ENCODE measurements at places on chromosomes 2 and 18.
A peak's percentile ranks its signal among the peaks of the same experiment; 100 is the strongest.

DNA sequence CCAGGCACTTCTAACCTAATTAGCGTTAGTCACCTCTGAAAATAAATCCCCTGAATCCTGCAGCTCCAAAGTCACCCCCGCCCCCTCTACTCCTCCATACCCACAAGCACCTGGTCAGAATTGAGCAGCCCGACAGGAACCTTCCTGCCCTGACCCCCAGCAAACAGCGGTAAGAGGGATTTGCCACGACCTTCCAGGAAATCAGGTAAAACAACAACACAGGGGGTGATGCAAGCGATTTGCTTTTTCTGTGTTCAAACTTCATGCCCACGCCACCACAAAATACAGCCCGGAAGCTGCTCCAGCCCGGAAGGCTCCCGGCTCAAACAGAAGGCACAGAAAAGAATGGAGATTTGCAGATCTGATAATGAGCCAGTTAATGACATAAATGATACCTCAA, 367.1 kb downstream of the GPD2 start:
- no peak for DNase-seq

DNA sequence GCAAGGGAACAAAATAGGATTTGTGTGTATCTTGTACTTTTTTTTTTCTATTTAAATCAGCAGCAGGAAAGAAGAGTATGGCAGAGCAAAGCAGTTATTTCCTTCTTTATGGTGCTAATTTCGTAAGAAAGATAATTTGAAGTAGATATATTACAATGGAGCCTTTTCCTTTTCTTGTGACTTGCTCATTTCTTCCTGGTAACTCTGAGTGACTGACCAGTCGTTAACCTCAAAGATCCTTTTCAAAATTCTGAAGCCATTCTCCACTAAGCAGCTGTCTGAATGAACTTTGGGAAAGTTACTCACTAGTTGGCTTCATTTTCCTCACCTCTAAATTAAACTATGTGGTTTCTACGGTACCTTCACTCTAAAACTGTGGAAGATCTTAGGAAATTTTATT, 24.6 kb downstream of the AFTPH start:
- no peak for DNase-seq

DNA sequence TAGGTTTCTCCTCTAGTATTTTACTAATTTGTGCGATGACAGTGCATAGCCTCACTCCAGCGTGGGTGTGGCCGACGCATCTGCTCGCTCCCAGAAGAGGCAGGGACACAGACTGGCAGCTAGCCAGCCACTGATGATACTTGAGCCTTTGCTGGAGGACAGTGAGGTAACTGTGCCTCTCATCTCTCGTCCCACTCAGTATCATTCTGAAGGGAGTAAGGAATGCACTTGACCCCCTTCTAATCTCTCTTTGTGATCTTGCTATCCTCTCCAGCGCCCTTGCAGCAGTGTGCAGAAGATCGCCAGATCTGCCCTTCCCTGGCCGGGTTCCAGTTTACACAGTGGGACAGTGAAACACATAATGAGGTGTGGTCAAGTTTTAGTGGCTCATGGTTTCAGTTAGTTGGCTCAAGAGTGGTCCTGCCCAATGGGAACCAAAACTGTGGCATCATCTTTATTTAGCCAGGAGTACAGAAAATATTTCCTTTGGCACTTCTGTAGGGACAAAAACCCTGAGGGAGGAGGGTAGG, 17.5 kb downstream of the NCAPH start:
- DNase-seq = peak; percentile 72

- DNase-seq = no peak
Measured at GRCh38 chr18:26941584-26941983, 76.1 kb upstream of the AQP4 start.

GRCh38 chr2:109109342-109109741, 19.7 kb upstream of the SH3RF3 start:
- DNase-seq = no peak

GRCh38 chr2:42007551-42007950, 40.3 kb upstream of the PKDCC start:
- DNase-seq = no peak

DNA sequence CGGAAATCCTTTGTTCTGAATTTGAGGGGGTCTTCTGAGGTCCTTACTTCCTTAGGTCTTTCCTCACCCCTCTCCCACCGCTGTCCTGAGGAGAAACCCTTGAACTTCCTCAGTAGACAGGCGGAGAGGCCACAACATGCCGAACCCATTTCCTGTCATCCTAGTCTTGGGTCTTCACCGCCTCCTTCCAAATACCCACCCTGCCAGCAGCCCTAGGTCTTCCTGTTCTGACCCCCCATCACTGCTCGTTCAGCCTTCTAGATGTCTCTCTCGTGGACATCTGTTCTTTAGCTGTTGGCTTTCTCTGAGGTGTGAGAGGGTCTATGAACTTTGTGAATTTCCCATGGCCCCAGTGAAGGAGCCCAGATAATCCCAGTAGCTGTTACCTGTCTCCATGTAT, 27.2 kb upstream of the CYP27A1 start:
- no peak for DNase-seq

DNA sequence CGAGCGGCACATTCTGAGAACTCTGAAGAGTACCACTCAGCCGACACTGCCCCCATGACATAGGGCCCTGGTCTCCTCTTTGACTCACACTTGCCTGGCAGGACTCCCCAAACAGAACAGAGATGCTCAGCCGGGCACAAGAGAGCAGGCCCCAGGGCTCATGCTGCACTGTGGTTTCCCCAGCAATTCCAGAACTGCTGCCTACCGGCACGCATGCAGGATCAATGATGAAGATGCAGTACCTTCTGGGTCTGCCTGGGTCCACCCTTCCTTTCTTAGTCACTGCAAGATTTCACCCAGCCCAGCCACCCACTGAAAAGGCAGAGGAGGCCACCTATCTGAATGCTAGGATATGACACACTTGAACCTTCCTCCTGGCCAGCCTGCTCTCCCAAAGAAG, 49.4 kb downstream of the BCL11A start:
- DNase-seq = peak; percentile 40

DNA sequence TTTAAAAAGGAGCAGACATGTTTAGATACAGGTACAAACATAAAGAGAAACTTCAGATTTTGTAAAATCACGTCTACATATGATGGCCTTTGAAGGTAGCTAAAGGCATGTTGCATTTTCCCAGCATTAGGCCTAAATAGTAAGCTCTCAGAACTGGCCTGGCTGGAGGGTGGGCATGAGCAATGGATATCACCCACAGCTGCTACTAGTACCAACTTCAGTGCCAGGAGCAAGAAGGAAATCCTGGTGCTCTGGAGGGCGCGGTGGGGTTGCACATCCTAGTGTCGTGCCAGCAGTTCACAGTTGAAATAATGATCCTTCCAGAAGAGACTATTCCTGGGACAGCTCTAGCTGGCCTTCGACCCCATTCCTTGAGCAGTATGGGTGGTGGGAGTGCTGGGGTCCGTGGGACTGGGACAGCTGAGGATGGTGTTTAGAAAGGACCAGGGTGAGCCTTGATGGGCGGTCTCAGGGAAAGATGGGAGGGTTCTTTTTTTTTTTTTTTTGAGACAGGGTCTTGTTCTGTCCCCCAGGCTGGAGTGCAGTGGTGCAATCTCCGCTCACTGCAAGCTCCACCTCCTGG, 4.9 kb downstream of the DES start:
- no peak for DNase-seq

DNA sequence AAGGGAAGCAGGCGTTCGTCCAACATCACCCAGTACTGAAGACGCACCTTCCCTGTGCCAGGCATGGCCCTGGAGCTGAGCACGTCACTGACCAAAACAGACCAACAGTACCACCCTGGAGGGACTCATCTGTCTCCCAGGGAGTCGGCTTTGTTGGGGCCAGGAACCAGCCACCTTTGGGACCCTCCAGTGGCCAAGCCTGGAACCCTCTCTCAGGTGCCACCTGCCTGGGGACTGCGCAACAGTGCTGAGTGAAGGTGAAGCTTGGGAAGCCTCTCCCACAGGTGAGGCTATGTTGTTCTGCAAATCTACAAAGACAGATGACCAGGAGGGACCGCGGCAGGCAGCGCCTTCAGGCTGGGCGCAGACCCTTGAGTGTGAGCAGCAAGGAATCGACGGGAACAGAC, 91.4 kb upstream of the OTOS start:
- DNase-seq = no peak

- DNase-seq = no peak
Measured at GRCh38 chr18:10838553-10838952, 310.8 kb downstream of the PIEZO2 start.

- no peak for DNase-seq
Measured at GRCh38 chr2:44655401-44655864, 286.1 kb upstream of the SIX3 start.

DNA sequence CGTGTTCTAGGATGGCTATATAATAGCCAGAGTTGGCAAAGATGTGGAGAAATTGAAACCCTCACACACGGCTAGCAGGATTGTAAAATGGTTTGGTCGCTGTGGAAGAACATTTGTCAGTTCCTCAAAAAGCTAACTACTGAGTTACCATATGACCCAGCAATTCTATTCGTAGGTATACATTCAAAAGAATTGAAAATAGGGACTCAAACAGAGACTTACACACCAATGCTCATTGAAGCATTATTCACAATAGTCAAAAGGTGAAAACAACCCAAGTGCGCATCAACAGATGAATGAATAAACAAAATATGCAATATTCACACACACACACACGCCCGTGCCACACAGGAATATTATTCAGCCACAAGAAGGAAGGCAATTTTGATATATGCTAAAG, 98.7 kb downstream of the PLA2R1 start:
- DNase-seq = no peak

GRCh38 chr2:105290981-105291660, 38.4 kb downstream of the TGFBRAP1 start:
- no peak for DNase-seq

DNA sequence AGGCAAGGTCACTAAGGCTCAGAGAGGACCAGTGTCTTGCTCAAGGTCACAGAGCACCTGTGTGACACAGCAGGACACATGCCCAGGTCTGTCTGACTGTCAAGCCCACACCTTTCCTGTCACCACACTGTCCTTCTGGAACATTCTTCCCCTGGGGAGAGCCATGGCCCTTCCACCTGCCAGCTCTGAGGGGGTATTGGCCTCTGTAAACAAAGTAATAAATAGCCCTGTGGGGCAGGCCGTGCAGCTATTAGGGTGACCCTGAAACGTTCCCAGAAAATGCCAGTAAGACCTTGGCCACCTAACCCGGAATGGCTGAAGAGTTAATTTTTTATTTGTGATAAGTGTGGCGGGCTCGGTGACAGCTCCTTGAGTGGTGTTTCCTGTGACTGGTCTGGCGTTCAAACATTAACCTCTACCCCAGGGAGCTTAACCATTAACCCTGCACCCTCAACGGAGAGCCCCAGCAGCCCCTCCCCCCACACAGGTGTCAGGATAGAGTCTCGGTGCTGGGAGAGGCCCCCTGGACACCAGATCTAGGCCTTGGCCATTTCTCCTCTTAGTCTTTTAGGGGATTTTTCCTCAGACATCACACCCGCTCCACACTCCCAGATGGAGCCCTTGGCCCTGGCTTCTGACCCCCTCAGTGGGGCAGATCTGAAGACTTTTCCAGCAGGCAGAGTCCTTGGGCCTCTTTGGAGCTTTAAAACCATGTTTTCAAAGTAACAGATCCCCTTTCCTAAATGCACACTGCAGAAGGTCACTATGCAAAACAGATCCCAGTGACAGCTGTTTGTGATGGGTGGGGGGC, 36.6 kb downstream of the SCTR start:
- DNase-seq = no peak

DNA sequence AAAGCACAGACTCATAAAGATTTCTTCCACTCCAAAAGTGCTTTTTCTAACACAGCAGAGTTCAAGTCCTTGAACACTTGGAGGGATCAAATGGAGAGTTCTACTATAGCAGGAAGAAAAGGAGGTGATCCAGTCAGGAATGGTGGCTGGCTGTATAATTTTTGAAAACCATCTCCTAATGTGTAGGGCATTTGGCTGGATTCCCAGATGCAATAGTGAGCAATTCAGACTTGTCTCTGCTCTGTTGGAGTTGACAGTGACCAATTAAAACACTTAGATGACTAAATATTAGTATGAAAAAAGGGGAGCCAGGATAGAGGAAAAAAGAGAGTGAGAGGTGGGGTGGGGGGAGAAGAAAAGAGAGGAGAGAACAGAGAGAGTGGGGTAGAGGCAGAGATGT, 5.3 kb upstream of the G6PC2 start:
- no peak for DNase-seq

- no peak for DNase-seq
Measured at GRCh38 chr18:40079786-40080185, 1875.2 kb upstream of the PIK3C3 start.

GRCh38 chr2:10599921-10600320, 89.9 kb downstream of the NOL10 start:
- no peak for DNase-seq

- no peak for DNase-seq
Measured at GRCh38 chr2:192675681-192676080, 480.9 kb upstream of the TMEFF2 start.
